NCI-H2171 (cell line): ENCODE measurements at places on chromosomes 16 and 17.

DNA sequence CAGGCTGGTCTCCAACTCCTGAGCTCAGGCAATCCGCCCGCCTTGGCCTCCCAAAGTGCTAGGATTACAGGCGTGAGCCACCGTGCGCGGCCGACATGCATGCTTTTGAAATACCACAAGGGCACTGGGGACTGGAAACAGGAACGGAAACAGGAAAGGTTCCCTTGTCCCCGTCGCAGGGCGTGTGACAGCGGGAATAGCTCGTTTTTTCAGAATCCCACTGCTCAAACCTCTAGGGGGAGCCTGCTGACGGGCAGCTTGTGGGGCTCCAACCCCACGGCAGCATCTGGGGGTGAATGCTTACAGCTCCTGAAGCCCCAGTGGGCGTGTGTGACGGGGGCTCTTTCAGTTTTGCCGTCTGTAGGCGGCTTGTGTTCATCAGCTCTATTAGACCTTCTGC is 18.8 kb upstream of the ASGR2 start:
- no peak for DNase-seq

- no peak for DNase-seq
Measured at GRCh38 chr16:85956426-85956825, 57.5 kb downstream of the IRF8 start.

DNA sequence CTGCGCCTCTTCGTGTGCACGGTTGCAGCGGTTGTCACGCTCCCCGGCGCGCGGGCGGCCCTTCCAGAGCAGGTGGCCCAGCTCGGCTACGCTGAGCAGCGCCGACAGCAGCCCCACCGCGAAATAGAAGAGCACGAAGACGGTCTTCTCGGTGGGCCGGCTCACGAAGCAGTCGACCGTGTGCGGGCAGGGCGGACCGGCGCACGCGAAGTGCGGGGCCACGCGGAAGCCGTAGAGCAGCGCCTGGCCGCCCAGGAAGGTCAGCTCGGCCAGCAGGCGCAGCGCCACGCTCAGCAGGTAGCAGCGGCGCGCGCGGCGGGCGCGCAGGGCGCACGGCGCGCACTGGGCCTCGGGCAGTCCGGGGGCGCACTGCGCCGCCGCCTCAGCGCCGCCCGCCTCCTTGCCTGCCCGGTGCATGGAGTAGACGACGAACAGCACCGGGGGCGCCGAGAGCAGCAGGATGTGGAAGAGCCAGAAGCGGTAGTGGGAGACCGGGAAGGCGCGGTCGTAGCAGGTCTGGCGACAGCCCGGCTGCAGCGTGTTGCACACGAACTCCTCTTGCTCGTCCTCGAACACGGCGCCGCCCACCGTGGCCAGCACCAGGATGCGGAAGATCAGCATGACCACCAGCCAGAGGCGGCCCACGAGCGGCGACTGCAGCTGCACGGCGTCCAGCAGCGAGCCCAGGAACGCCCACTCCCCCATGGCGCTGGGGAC is 1.3 kb downstream of the GJD3 start:
- DNase-seq, result peak; percentile 37

GRCh38 chr17:3594051-3594800 is 15.0 kb downstream of the TRPV1 start:
- no peak for DNase-seq

GRCh38 chr16:71250461-71251235 is 20.1 kb upstream of the HYDIN start:
- DNase-seq, result no peak

DNA sequence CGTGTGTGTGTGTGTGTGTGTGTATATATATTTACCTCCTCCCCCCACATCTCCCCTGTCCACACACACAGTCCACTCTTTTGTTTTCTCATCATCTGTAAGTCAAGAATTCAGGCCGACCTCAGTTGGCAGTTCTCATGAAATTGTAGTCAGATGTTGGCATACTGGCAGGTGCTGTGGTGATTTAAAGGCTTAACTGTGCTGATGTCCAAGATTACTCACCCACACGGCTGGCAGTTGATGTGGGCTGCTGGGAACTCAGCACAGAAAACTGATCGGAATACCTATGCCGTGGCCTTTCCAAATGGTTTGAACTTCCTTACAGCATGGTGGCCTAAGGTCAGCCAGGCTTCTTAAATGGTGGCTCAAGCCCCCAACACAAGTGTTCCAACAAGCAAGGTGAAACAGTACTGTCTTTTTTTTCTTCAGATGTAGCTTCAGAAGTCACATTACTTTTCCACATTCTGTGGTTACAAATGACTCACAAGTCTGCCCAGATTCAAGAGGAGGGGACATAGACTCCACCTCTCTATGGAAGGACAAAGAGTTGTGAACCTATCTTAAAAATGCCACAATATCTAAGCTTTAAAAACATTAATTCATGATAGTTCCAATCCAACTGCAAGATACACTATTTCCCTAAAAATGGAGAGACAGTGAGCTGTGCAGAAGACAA is 198.5 kb upstream of the HS3ST4 start:
- no peak for DNase-seq

DNA sequence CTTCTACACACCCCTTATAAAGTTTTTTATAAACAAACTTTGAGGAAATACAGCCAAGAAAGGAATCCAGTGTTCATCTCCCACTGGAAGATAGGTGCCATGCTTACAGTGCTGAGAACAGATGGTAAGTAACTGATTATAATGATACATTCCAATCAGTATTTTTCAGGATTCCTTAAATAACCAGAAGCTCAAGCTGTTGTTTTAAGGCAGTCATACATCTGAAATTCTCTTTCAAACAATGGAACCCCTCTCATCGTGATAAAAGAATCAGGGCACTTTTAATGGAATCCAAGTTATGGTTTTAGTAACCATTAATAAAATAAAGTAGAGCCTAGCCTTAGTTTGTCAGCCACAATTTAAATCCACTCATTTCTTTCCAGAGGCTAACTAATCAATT is 56.1 kb upstream of the STAC2 start:
- no peak for DNase-seq

DNA sequence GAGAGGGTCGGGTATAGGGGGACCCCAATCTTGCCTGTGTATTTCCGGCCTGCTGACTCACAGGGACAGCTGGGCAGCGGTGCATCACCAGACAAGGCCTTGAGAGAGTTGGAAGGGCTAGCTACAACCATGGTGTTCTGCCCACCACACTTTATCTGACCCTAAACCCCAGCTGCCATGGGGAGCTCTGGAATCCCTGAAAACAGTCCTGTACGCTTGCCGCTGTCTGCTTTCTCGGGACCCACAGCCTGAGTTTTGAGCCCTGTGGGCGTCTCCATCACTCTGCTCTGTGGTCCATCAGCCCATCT is 100.4 kb upstream of the GSE1 start:
- no peak for DNase-seq
